ENCODE measurements at places on chromosomes 5 and 9. TPM values are rescaled to one million over a fixed set of nuclear protein-coding genes. Genes with fewer than 3 reads are reported as not detected.

GRCh38 chr5:15487228-15487627 lies 12.8 kb upstream of the FBXL7 start:
- no peaks in the 10 kb centered on the region for H3K36me3 ChIP-seq
- no peaks in the 10 kb centered on the region for H3K4me1 ChIP-seq
- H3K4me3 ChIP-seq = no peak overlapping the region
- no peak for DNase-seq
- no peak overlapping the region for H3K27ac ChIP-seq

The CKMT2 gene
- 2.3 TPM for total RNA-seq

- H3K4me1 ChIP-seq = peaks cover 6% of the 10 kb centered on the region
- no peak overlapping the region for H3K4me3 ChIP-seq
- DNase-seq = no peak
- H3K27ac ChIP-seq = no peak overlapping the region
- no peaks in the 10 kb centered on the region for H3K36me3 ChIP-seq
These were observed 664.9 kb upstream of the WWC1 start for GRCh38 chr5:167626341-167627123.

The EHMT1 gene
- total RNA-seq = 137 TPM

- DNase-seq = no peak
- H3K4me1 ChIP-seq = no peaks in the 10 kb centered on the region
- peaks cover 78% of the 10 kb centered on the region for H3K36me3 ChIP-seq
- H3K27me3 ChIP-seq = no peaks in the 10 kb centered on the region
These were observed 70.9 kb downstream of the PKD2L2 start for GRCh38 chr5:137960141-137960540.
